ENCODE measurements at places on chromosomes 1 and 21.
A peak's percentile ranks its signal among the peaks of the same experiment; 100 is the strongest.

- no peak for DNase-seq
Measured at GRCh38 chr1:82318265-82318664, 517.5 kb downstream of the ADGRL2 start.

GRCh38 chr1:84853741-84854721 is 39.0 kb downstream of the LPAR3 start:
- DNase-seq = no peak

- no peak for DNase-seq
Measured at GRCh38 chr1:201603613-201604232, 64.8 kb downstream of the NAV1 start.

- no peak for DNase-seq
Measured at GRCh38 chr1:212814537-212815334, 23.0 kb downstream of the TATDN3 start.

DNA sequence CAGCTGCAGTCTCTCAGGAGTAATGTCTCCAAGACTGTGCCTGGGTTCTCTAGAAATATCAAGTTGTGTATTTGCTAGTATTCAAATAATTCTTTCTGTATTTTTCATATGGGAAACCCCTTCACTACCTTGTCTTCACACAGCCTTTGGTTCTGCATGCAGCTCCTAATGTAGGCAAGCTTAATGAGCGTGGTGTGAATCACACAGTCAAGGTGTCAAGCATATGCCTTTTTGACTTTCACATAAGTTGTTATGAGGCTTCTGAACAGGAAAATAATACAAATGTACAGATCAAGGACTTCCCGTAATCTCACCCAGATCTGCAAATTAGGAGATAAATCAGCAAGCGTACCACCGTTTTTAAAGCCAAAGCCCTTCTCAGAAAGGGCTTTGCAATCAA is at the start of gene FCRL3:
FCRL3 (minus strand) TSS at position 38 of the 400 bp plus-strand sequence. CDS start 280 bp downstream, outside the sequence.
- no peak for DNase-seq

- DNase-seq = no peak
Measured at GRCh38 chr1:229218612-229219025, 52.3 kb upstream of the RAB4A start.

DNA sequence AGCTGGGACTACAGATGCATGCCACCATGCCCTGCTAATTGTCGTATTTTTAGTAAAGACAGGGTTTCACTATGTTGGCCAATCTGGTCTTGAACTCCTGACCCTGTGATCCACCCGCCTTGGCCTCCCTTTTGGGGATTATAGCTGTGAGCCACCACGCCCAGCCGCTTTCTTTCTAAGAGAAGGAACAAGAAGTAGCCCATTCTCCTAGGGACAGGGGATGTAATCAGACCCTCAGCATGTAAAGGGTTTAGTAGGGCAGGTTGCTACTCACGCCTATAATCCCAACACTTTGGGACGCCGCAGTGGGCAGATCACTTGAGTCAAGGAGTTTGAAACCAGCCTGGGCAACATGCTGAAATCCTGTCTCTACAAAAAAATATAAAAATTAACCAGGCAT is 189.7 kb downstream of the TOMM20 start:
- DNase-seq = no peak

DNA sequence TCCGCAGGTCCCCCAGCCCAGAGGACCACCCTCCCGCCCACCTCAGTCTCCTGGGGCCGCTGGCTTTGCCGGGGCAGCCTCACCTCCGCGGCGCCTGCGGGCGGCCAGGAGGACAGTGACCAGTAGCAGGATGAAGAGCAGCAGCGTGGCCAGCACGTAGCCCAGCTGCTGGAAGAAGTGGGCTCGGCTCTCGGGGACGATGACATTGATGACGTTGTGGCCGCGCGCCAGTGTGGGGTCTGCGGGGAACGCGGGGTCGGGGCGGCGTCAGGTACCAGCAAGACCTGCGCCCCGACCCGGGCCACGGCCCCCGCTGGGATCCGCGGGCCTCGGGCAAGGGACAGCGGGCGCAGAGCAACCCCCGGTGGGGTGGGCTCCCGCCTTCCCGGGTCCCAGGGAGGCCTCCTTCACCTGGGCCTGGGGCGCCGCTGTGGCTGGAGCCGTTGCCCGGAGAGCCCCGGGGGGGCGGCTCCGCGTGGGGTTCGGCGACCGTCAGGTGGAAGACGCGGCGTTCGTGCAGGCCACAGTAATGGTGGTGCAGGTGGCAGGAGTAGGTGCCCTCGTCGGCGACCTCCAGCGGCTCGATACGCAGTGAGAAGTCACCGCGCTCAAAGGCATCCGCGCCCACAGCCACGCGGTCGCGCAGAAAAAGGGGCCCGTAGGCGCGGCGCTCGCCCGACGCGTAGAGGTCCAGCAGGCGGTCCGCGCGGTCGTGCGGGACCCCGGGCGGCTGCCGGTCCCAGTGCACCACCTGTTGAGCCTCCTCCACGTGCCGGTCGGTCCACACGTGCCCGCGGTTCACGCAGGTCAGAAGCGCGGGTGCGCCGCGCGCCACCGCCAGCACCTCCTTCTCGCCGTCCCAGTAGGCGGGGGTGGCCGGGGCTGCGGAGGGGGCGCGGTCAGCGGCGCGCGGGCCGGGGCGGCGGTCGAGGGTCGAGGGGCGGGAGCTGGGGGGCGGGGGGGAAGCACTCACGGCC is 3.8 kb downstream of the MXRA8 start:
- DNase-seq = no peak

GRCh38 chr1:201763455-201764140 is 65.4 kb upstream of the IPO9 start:
- no peak for DNase-seq

GRCh38 chr1:113870778-113871177 is 734 bp downstream of the PTPN22 start:
- no peak for DNase-seq

- DNase-seq = peak; percentile 21
Measured at GRCh38 chr1:5273280-5274003, 619.0 kb downstream of the AJAP1 start.

DNA sequence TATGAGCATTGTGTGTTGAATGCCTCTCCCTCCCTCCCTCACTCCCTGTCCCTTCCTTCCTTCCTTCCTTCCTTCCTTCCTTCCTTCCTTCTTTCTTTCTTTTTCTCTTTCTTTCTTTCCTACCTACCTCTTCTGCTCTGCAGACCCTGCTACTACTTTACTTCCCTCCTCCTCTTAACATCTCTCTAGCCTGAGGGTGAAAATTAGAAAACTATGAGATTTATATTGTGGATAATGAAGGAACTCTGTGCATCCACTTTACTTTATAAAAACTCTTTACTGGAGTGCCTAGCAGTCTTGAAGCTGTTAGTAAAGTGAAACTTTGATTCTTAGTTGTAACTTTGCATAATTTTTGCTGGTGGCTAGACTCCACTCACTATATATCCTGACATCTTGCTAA is 572.2 kb downstream of the RWDD3 start:
- DNase-seq = no peak

DNA sequence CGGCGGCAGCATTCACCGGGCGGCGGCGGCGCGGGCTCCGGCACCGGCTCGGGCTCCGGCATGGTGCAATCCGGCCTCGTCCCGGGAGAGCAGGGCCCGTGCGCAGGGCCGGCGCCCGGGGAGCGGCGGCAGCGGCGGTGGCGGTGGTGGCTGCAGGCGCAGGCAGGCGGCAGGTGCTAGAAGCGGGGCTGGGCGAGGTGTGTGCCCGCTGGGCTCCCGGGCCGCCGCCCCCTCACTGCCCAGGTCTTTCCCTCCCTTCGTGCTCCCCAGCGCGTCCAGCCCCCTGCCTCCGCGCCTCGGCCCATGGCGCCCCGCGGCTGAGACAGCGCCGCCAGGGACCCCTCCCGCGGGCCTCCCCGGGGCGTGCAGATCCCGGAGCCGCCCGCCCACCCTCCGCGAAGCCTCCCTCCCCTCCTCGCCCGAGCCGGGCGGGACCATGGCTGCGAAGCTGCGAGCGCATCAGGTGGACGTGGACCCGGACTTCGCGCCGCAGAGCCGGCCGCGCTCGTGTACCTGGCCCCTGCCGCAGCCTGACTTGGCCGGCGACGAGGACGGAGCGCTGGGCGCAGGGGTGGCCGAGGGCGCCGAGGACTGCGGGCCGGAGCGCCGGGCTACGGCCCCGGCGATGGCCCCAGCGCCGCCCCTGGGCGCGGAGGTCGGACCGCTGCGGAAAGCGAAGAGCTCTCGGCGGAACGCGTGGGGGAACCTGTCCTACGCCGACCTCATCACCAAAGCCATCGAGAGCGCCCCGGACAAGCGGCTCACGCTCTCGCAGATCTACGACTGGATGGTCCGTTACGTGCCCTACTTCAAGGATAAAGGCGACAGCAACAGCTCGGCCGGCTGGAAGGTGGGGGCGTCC is 492 bp downstream of the FOXO6 start:
- DNase-seq = no peak

DNA sequence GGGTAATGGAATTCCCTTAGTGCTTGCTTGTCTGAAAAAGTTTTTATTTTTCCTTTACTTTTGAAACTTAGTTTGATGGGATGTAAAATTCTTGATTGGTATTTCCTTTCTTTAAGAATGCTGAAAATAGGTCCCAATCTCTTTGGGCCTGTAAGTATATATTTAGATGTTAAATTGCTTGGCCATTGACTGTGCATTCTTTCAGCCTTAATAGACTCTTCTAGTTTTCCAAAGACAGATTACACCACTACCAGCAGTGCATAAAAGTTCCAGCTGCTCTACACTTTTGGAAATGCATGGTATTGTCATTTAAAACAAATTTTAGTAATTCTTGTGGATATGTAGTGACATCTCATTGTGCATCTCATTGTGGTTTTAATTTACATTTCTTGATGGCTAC is 464.8 kb upstream of the USP24 start:
- no peak for DNase-seq

GRCh38 chr21:32004291-32004690 is 131.5 kb downstream of the HUNK start:
- DNase-seq = no peak
